Lung (tissue), 17 donors: ENCODE measurements at places on chromosomes 6 and 20. TPM values are rescaled to one million over a fixed set of nuclear protein-coding genes. Genes with fewer than 3 reads are reported as not detected.

The SLC52A3 gene
- 2.2 TPM for total RNA-seq

DNA sequence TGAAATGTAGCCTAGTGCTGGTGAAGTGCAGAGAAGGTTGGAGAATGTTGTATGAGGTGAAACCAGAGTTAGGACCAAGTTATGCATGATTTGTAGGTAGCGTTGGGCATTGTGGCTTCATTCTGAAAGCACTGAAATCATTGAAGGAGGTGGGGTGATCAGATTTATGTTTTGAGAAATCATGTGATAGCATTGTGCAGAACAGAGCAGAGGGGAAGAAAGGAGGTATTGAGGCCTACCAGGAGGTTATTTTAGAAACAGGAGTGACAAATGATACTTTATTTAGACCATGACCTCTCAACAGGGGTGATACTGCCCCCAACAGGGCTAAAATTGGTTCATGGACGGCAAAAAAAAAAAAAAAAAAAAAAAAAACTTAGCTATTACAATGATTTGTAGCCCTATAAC, 15.6 kb upstream of the HMGN3 start:
- DNase-seq: no peak

DNA sequence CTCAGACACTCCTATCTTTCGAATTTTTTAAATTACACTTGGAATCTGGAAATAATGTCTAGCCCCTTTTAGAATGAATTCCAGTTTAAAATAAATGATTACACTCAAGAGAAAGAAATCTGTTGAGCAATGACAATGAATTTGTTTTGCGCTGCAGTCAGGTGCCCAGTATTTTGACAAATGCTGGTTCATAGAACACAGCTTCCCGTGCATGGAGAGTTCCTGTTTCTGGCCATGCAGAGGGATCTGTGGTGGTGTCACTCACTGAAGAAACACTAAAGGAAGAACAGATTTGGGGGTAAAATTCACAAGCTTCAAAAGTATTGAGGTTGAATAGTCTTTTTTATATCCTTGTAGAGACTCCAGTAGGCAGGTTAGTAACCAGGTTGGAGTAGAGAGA, 113.4 kb upstream of the CEP85L start:
- DNase-seq: no peak

The SAMD3 gene
- total RNA-seq: 5.9 TPM

The LY6G6D gene
- not detected for total RNA-seq

- no peak for DNase-seq
Measured at GRCh38 chr6:148455674-148456558, 113.3 kb downstream of the SASH1 start.

- no peak for DNase-seq
Measured at GRCh38 chr20:60341062-60341461, 382.8 kb downstream of the CDH26 start.

The POFUT1 gene
- 37.1 TPM for total RNA-seq

GRCh38 chr6:168133168-168133561, 54.2 kb upstream of the FRMD1 start:
- no peak for DNase-seq

The ITCH gene
- 68.1 TPM for total RNA-seq

The GRM1 gene
- total RNA-seq: 0.09 TPM

- DNase-seq: no peak
Measured at GRCh38 chr20:22584922-22585785, 782 bp upstream of the FOXA2 start.

The SCRT2 gene
- not detected for total RNA-seq

GRCh38 chr6:3888153-3888957, 39.2 kb downstream of the FAM50B start:
- no peak for DNase-seq

DNA sequence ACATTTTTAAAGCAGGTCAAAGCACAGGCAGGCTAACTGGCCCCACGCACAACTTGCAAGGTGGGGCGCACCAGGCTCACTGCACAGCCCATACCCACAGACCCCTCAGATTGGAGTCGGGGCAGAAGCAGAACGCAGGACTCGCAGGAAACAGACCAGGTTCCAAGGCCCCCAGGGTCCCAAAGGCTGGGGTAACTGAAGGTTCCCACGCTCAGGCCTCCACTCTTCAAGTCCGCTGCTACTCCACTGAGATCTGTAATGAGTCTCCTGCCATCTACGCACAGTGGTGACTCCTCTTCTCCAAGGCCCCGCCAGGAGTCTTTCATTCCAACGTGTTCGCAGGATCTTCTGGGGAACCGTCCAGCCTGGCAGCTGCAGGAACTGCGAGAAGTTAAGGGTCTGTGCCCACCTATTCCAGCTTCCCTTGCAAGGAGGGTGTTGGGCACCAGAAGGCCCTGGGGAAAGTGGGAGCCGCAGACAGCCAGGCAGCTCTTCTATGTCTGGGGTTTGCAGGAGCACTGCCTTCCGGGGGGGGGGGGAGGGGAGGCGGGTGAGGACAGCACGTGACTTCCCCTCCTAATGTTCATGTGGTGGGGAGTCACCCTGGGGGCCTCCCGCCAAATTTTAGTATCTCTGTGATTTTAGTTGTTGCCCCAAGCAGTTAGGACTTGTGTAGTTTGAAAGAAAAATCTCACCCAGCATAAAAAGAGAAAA, 2.0 kb upstream of the TAF4 start:
- no peak for DNase-seq

GRCh38 chr20:54200487-54201267, 7.2 kb upstream of the PFDN4 start:
- DNase-seq: no peak

GRCh38 chr6:40668203-40668602, 81.0 kb upstream of the LRFN2 start:
- no peak for DNase-seq

DNA sequence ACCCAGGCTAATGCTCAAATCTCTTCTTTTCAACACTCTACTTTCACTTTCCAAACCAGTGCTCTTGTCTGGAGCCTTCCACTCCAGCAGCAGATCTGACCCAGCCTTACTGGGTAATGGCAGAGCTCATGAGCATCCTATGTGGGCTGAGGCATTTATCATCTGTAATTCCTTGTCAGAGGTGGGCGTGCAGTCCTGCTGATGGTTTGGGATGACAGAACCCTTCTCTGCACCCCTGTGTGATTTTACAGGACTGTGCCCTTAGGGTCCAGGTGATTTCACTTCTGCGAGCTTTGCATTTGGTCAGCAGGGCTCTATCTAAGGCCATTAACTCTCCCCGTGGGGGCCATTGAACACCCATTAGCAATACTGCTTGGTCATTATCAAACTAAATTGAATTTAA, 55.4 kb downstream of the LAMA4 start:
- no peak for DNase-seq

DNA sequence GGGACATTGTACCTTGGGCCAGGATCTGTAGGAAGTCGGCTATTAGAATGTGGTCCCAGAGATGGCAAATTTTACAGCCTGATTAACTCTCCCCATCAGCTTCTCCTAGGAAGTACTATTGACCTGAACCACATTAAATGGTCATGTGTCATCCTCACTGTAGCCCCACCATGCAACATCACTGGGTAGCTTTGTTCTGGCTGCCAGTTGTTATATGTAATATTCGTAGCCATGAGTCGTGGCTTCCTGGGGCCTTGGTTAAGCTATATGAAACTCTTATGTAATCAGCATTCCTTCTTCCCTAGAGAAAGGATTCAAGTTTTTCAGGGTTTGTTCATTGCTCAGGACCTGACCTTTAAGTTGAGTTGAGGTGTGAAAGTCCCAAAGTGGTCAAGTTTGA, 125.7 kb downstream of the ANKS1A start:
- no peak for DNase-seq

- peak; percentile 44 for DNase-seq
Measured at GRCh38 chr6:151847064-151847463, 39.6 kb downstream of the ESR1 start.

- no peak for DNase-seq
Measured at GRCh38 chr6:75424618-75425548, 68.7 kb downstream of the FILIP1 start.

The RAB32 gene
- 30.0 TPM for total RNA-seq

The C4A gene
- total RNA-seq: 183 TPM

- peak; percentile 34 for DNase-seq
Measured at GRCh38 chr6:125987026-125987617, 782 bp downstream of the TRMT11 start.

The COL12A1 gene
- total RNA-seq: 75.7 TPM

The ACTL10 gene
- total RNA-seq: 3.4 TPM

- peak; percentile 20 for DNase-seq
Measured at GRCh38 chr6:110738899-110739365, 76.3 kb downstream of the CDK19 start.

The PGC gene
- 586 TPM for total RNA-seq

DNA sequence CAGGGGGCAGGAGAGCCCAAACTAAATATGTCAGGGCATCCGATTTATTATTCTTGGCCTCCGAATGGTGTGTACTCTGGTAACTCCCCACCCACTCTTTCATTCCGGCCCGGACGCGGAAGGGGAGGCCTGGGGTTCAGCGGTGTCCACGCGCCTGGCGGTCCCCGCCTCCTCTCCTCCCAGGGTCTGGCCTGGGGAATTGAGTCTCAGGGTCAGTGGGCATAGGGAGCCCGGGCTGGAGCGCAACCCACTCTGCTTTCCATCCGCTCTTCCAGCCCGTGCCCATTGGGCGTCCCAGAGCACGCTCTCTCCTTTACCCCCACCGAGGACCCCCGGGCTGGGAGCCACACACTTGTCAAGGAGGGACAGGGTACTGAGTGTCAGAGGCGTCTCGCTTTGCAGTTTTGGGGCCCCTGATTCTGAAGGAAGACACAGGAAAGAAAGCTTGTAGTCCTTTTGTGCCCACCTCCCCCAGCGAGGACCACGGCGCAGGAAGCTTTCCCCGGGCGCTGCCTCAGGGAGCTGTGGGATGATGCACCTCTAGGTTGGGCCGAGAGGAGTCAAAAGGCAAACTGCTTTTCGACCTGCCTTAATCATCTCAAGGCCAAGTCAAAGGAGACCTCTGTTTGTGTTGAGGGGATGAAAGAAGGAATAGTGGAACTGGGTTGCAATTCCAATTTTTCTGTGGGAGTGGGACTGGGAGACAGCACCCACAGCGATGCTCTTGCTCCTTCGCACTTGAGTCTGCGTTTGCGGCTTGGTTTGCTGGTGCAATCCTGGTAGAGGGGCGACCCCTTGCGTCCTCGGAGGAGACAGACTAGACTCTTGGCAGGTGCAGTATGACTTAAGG, 2.5 kb downstream of the RSPO3 start:
- DNase-seq: peak; percentile 91

GRCh38 chr6:154161689-154162088, 122.6 kb downstream of the OPRM1 start:
- peak; percentile 53 for DNase-seq

DNA sequence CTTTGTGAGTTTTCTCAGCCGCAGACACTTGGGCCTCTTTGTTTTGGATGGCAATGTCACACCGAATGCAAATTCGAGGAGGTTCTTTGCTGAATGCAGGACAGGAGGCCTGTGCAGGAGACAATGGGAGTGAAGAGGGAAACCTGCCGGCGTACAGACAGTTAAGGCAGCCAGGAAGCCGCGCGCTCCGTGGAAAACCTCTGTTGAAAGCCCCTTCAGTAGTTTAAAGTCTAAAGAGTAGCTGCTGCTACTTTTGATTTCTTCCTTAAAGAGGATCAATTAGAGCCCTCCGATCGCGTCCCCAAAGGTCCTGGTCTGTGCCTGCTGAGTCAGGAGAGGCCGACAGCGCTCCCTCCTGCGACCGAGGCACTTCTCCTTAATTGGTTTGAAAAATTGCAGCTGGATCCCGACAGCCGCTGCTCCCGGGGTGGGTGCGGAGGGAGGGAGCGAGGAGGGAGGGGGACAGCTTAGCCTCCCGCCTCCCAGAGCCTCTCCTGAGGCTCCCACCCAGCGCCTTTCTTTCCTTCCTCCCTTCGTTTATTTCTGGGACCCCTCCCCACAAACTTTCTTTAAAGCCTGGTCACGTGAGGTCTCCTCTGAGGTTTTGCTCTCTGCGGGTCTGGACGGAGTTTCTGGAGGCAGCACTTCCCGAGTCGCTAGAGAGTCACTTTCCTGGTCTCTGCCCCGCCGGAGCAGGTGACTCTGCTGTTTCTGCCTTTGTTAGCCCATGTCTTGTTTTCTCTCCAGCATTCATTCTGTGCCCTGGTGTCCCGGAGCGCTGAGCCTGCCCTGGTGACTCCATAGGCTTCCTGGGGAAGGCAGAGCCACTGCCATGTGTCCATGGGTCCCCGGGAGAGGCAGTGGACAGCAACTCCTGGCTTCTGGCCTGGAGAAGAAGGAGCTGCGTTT, 22.3 kb upstream of the RPP40 start:
- DNase-seq: peak; percentile 87

The ANGPT4 gene
- total RNA-seq: 0.67 TPM

DNA sequence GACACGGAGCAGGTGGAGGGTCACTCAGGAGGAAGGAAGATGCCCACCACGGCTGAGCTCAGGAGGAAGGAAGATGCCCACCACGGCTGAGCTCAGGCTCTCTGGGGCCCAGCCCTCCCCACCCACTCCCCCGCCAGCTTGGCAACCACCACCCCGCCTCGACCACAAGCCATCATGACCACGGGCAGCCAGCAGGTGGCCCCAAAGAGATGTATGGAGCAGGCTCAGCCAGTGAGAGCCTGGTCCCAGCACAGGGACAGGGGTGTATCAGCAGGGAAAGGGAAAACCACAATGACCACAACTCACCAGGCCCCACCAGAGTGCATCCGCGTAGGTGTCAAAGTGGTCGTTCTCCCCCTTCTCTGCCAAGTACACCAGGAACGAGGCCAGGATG, 30.4 kb downstream of the KCNQ2 start:
- peak; percentile 43 for DNase-seq

DNA sequence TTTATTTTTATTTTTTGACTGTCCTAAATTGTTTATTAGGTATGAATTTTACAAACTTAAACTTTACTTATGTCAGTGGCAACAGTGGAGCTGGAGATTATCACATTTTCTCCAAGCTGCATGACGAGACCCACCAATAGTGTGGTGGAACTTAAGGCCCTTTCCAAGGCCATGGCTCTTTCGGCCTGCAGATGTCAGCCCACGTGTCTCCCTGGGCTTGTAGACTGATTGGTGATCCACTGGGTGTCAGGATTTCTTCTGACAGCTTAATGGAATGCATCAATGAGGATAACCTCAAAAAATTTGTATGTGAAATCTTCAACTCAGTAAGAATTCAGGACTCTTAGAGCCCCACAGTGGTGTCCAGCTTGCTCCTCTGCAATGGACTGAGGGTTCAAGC, 32.3 kb upstream of the OVOL2 start:
- no peak for DNase-seq
